T follicular helper cell (primary cell): ENCODE measurements at places on chromosomes 11 and 22.

DNA sequence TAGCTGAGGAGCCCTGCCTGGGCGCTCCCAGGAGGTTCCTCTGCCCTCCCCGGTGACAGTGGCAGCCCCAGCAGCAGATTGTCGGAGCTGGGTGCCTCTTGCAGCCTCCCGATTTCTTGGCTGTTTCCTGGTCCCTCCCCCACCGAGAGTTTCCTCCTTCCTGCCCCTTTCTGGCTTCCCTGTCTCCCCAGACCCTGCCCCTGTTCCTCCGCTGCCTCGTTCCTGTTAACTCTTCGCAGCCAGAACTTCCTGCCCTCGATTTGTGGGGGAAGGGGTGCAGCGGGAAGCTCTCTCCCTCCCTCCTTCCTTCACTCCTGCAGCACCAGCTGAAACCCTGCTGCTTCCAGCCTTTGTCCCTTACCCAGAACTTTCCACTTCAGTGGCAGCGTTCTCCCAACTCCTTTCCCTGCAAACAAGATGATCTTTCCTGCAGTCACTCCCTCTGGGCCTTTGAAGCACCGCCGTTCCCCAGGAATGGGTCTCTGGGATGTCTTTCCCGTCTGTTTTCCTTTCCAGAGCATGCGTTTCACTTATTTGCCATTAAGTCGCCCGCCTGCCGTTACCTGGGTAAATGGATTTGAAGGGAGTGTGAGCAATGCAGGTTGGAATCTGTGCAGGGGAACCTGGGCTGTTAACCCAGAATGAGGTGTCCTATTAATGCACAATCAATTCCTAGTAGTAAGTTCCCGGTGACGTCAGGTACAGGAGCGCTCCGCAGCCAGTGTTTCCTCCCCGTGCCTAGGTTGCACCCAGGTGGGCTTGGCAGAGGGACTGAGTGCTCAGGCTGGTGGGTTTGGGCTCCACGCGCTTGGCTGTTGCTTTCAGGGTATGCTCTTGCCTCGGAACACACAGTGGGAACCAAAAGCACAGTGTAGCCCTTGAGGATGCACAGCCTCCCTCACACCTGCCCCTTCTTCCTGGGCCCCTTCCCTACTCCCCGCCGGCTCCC lies 4.3 kb downstream of the GRK2 start:
- DNase-seq = no peak

- no peak for DNase-seq
Observed at GRCh38 chr22:48884324-48884723, 943.3 kb downstream of the BRD1 start.

- no peak for DNase-seq
Observed at GRCh38 chr11:133619397-133619796, 87.1 kb upstream of the OPCML start.

- DNase-seq = no peak
Observed at GRCh38 chr11:125603207-125603606, 10.6 kb downstream of the STT3A start.

DNA sequence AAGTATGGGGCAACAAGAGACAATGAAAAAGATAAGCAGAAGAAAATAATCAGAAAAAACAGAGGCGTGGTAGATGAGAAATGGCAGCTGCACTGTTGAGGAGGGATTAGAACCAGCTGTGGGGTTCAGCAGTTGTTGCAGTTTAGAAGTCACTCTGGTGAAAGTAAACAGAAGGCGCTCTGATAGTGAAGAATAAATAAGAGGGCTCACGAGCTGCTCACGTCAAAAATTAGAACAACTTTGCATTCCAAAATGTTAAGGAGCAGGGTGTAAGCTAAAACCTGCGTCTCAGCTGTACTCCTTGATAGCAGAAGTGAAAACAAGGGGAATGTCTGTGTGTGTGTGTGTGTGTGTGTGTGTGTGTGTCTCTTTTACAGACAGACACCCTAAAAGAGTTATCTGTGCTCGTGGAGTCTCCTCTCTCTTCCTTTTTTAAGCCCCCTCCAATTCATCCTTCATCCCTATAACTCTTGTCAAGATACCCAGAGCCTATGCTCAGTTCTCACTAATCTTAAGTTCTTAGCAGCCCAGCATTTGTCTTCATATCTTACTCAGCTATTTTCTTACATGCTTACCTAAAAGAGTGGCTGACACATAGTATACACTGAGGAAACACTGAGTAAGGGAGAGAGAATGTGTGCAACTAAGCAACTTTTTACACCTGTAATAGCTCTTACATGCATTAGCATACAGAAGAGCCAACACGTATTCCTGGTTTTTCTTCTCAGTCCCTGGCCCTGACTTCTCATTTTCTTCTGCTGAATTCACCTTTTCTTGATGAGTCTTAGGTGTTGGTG lies 8.9 kb downstream of the TTC17 start:
- no peak for DNase-seq

GRCh38 chr11:116694349-116694725 lies 78.5 kb downstream of the BUD13 start:
- DNase-seq = no peak

DNA sequence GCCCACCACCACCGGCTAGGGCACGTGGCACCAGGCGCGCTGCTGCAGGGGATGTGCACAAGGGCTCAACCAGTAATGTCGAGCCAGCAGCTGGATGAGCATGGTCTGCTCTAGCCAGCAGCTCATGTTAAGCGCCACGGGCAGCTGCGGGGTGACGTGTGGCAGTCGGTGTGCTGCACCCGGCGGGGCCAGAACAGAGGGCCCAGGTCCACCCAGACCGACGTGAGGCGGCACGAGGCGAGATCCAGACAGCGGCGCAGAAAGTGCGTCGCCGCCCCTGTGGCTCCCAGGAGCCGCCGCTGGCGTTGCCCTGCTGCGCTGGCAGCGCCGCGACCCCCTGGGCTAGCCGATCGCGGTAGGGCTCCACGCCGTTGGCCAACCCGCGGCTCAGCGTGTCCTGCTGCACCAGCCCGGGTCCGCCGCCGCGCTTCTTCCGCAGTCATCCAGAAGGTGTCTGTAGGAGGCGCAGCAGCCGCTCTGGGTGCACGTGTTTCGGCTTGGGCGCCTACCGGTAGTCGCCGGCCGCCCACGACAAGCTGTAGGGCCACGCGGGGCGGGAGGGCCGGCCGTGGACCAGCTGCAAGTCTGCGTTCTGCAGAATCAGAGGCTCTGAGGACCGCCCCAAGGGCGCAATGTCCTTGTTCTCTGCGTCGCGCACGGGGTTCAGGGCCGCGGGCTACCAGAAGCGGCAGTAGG lies 4.6 kb upstream of the GALR3 start:
- DNase-seq = peak; percentile 34

DNA sequence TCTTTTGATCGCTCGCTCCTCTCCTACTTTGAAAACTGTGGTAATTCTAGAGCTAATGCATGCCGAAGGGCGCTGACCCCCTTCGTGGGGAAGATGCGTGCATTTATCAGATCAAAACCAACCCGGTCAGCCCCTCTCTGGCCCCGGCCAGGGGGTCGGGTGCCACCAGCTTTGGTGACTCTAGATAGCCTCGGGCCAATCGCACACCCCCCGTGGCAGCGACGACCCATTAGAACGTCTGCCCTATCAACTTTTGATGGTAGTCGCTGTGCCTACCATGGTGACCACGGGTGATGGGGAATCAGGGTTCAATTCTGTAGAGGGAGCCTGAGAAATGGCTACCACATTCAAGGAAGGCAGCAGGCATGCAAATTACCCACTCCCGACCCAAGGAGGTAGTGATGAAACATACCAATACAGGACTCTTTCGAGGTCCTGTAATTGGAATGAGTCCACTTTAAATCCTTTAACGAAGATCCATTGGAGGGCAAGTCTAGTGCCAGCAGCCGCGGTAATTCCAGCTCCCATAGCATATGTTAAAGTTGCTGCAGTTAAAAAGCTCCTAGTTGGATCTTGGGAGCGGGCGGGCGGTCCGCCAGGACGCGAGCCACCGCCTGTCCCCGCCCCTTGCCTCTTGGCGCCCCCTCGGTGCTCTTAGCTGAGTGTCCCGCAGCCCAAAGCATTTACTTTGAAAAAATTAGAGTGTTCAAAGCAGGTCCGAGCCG lies 3898.2 kb upstream of the OR11H1 start:
- DNase-seq = no peak
